ENCODE measurements at places on chromosomes 3 and 15. TPM values are rescaled to one million over a fixed set of nuclear protein-coding genes. Genes with fewer than 3 reads are reported as not detected.

SPTSSB gene
- 3.6 TPM for total RNA-seq

DNA sequence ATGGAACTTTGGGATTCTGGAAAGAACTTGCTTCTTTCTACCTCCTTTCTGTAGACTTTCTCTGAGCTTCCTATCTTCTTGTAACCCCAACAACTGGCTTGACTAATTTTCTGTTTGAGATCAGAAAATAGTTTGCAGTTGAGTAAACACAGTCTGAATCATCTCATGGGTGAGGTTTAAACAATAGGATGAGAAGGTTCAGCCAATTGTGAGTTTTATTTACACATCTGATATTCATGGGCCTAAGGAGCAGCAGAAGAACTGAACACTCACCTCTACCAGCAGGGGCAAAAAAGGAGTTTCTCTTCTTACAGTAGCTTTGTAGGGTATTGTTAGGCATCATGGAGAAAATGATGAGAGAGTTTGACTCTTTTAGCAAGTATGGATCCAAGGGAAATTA is 54.2 kb downstream of the DTWD1 start:
- no peak for DNase-seq

PGBD4 gene
- total RNA-seq = 6.2 TPM

- no peak for DNase-seq
Measured at GRCh38 chr15:58472221-58472620, 40.4 kb downstream of the LIPC start.

- no peak for DNase-seq
Measured at GRCh38 chr15:82790321-82790720, 15.5 kb downstream of the FSD2 start.

TM4SF18 gene
- 5.6 TPM for total RNA-seq

DNA sequence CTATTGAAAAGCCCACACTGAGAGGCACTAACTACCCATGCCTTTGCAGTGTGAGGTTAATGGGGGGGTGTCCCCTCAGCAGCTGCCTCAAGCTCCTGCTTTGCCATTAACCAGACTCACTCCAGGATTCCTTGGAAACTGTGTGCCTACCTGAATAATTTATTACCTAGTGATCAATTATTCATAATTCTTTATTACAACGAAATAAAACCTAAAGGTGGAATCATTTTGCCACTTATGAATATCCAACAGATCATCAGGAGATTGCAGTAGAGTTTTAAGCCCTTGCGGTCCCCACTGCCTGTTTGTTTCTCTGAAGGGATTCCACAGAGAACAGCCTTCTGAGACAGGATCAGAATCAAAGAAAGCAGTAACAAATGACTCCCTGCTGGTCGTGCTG is 23.3 kb downstream of the NEK11 start:
- DNase-seq = no peak

DNA sequence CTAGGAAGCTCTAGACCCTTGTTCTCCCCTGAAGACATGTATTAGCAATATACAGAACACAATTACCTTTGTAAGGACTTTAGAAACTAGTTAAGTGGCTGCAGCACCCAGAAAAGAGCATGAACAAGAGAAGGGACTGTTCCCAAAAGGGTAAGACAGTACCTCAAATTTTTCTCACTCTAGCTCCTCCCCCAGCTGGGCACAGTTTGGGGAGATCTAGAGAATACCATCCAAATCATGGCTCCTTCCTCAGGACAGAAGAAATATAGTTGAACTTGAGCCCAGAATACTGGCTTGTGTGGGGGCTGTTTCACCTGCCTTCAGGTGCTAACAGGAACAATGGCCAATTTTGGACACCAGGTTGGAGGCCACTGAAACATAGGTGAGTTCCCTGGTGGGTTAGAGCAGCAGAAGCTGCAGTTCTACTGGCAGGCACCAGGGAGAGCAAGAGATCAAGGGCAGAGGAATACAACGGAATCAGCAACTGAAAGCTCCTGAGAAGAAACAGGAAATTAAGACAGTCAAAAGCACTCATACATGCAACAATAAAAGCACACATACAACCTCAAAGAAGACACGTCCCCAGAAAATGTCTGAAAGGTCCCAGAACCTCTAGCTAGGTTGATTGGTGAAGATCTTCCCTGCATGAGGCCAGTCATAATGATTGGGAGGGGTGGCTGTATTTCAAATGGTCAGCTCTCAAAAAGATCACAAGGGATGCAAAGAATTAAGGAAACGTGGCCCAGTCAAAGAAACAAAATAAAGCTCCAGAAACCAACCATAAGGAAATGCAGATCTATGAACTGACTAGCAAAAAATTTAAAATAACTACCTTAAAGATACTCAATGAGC is 104.9 kb upstream of the ASB14 start:
- no peak for DNase-seq

DLL4 gene
- total RNA-seq = 4.8 TPM

TRAIP gene
- 2.2 TPM for total RNA-seq

TRAT1 gene
- not detected for total RNA-seq
